ENCODE measurements at places on chromosomes 5 and 9.

GRCh38 chr9:8432224-8432623 is 632.6 kb upstream of the DMAC1 start:
- DNase-seq, result no peak

DNA sequence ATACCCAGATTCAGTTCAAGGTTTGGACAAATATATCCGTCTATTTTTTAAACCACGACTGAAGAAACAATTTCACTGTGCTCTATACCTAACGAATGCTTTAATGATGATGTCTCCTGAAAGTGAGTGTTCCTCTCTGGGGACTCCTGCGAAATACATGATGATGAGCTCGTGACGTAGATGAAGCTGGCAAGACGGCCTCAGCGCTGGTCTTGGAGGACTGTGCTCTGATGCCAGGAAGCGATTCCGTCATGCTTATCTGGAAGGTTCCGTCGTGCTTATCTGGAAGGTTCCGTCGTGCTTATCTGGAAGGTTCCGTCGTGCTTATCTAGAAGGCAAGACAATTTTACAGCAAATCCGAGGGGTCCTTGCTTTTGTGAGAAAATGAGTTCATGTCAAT is 250.8 kb upstream of the IRX2 start:
- DNase-seq, result no peak

DNA sequence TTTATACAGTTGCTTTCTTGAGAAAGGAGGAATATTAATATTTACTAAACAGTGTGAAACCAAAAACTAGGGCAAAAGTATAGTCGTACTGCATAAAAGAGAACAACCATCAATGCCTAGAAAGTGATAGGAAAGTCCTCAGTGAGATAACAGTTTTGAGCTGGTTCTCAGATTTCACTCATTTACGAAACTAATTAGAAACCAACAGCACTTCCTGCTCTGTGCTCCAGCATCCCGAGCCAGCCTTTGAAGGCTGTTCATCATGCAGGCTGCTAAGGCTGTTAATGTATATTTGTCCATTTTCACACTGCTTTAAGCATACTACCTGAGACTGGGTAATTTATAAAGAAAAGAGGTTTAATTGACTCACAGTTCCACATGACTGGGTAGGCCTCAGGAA is 2039.9 kb downstream of the EFNA5 start:
- DNase-seq, result no peak

- DNase-seq, result no peak
Observed at GRCh38 chr9:86277072-86277471, 5.3 kb downstream of the ISCA1 start.

- DNase-seq, result no peak
Observed at GRCh38 chr5:179357031-179357430, 11.8 kb upstream of the ADAMTS2 start.

- no peak for DNase-seq
Observed at GRCh38 chr5:14347522-14347921, 204.4 kb downstream of the TRIO start.

GRCh38 chr5:2010940-2011339 is 128.2 kb upstream of the IRX4 start:
- DNase-seq, result no peak

DNA sequence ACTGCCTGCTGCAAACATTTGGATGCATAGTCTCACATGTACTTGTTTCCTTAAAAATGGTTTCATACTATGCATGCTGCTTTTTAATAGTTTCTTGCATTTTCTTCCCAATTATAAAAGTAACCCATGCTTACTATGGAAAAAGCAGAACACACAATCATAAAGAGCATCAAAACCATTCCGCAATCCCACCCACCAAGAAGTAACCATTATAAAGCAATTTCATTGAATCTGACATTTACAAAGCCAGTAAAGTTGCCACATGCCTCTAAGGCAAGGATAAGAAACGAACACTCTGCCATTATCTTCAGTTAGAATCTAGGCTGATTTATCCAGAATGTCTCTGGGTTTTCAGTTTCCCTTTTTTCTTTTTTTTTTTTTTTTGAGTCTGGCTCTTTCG is 92.7 kb upstream of the OSMR start:
- no peak for DNase-seq

- DNase-seq, result no peak
Observed at GRCh38 chr5:79562351-79563246, 48.7 kb upstream of the HOMER1 start.

DNA sequence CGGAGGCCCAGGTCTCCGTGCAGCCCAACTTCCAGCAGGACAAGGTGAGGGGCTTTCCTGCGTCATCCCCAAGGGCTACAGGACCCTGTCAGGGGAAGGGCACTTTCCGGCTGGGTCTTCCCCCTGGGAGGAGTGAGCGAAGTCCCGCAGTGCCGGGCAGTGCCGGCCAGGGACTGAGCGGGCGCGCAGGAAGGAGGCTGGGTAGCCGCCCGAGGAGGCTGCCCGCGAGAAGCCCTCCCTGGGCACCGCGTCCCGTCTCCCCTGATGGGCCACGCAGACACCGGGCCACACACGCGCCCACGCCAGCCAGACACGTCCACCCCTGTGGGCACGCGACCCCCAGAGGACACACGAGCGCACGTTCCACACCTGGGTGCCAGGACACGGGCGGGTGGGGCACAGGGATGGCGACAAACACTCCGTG is 357 bp downstream of the PTGDS start:
- DNase-seq, result no peak

GRCh38 chr5:64457846-64458245 is 48.0 kb upstream of the RGS7BP start:
- no peak for DNase-seq

DNA sequence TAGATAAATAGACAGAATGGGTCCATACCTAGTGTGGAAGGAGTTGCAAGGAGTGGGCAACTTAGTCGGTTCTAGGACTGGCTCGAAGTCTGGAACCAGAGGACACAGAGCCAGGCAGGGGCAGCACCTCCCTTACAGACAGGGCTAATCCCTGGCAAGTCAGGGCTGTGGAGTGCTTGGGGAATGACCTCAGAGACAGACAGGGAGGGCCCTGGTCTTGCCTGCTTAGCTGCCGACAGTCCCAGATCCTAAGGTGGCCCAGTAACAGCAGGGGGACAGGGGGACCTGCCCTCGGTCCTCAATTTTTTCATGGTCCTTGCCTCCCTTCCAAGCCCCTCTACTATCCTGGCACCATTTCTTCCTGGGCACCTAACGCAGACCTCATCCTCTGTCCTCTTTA is 222.4 kb upstream of the TNC start:
- no peak for DNase-seq

GRCh38 chr9:91885746-91886413 is 64.1 kb downstream of the ROR2 start:
- no peak for DNase-seq

DNA sequence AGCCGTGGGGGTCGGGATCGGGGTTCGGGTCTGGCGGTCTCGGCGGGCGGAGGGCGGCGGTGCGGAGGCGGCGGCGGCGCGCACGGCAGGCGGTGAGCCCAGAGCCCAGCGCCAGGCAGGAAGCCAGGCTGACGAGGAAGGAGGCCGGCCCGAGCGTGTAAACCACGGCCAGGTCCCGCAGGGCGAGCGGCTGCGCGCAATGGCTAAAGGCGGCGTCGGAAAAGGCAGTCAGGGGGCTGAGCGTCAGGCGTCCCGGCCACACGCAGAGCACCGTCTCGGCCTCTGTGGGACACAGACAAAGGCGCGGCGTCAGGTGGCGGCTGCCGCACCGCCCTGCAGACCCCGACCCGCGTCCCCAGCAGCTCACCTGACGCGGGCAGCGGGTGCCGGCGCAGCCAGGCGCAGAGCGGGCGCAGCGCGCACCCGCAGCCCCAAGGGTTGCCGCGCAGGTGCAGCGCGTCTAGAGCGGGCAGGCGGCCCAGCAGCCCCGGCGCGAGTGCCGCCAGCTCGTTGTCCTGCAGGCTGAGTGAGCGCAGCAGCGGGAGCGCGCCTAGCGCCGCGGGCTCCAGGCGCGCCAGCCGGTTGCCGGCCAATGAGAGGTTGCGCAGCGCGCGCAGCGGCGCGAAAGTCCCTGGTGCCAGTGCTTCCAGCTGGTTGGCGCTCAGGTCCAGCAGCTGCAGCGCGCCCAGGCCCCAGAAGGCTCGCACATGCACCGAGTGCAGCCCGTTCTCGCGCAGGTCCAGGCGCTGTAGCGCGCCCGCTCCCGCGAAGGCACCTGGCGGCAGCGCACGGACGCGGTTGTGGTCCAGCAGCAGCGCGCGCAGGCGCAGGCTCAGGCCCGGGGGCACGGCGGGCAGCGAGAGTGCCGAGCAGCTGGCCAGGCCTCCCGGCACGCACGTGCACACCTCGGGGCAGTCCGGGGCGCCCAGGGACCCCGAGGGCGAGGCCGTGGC is 671 bp downstream of the LRRC26 start:
- no peak for DNase-seq

DNA sequence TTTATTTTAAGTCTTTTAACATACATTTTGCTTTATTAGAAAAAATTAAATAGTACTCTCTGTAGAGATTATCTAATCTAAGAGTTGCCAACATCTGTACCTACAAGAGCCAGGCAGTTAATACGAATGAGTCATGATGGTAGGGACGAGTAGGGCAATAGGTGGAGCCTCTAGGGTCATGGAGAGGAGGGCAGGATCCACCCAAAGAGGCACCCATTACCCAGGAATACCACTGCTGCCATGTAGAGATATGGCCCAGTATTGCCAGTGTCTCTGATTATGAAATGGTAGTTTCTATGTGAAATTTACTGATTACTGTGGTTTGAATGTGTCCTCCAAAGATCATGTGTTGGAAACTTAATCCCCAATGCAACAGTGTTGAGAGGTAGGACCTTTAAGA is 170.4 kb downstream of the PIK3R1 start:
- DNase-seq, result no peak

- DNase-seq, result no peak
Observed at GRCh38 chr9:80866576-80867227, 822.6 kb downstream of the TLE1 start.
